Skeletal muscle cell (primary cell): ENCODE measurements at places on chromosomes 5 and 9.

DNA sequence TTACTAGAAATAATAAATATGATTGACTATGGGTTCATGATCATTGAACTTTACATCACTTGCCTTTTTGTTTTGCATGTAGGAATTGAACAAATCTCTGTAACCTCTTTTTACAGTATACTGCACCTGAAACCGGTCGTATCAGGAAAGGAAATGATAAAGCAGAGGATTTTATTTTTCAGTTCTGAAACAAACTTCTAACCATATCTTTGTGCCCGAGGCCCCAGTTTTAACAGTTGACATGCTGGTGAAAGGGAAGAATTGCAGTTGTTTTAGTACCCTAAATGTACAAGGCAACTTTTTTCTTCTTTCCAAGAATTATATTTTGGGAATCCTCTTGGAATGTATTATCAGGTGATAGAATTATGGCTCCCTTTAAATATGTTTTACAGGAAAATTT is 27.8 kb downstream of the TMEM38B start:
- DNase-seq = no peak

DNA sequence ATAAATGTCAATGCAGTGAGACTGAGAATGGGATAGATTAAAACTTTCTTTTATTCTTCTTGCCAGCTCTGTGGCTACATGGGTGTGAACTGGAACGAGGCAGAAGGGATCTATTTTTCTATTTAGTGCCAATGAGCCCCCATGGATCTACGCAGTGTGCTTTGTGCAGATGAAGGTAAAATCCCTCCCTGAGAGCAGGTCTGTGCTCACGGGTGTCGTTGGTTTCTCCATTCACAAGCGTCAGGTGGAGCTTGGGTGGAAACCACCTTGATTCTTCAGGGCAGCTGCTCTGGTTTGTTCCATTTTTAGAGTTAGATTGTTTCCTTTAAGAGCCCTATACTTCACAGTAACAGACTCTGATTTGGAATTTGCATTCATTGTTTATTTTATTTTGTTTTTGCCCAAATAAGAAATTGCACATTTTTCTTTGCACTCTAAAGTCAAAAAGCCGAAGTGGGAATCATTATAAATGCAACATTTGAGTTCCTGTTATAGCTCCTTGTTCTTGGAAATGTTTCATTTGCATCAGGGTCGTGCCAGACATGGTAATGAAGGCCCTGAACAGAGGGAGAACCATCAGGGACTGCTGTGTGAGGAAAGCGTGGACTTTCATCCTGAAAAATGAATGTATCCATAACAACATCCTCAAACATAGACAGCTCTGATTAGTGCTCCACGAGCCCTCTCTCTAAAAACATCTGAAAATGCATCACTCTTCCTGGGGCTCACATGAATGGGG is 31.1 kb upstream of the BICD2 start:
- no peak for DNase-seq

- DNase-seq = no peak
Observed at GRCh38 chr5:56934325-56934724, 17.6 kb downstream of the MIER3 start.

GRCh38 chr9:124510650-124511425 is 3.6 kb upstream of the NR5A1 start:
- DNase-seq = no peak

- DNase-seq = no peak
Observed at GRCh38 chr9:125732562-125732961, 14.6 kb upstream of the PBX3 start.

GRCh38 chr5:41071975-41072374 is 833 bp upstream of the MROH2B start:
- no peak for DNase-seq

DNA sequence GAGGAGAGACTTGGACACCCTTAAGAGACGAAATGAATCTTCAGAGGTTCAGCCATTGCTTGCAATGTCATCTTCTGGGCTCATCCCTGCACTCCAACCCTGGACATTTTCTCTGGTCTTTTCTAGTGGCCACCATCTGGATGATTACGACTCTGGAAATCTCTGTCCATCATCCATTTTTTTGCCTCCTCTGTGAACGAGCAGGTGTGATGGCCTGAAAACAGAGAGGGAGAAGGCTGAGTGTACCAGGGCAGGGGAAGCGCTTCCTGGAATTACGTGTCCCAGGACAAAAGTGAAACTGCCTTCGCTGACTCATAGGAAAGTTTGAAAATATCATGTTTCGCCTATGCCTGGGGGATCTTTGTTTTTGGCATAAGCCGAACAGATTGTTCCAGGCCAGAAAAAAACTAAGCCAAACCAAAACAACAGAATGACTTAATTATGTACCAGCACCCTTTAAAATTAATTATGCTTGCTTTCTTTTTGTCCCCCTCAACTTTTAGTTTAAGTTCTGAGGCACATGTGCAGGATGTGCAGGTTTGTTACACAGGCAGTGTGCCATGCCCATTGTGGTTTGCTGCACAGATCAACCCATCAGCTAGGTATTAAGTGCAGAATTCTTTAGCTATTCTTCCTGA is 31.9 kb downstream of the ANKRD33B start:
- DNase-seq = peak; percentile 76

- DNase-seq = no peak
Observed at GRCh38 chr9:15935661-15936305, 382.9 kb downstream of the CCDC171 start.

GRCh38 chr5:141441571-141442170 is 11.4 kb downstream of the PCDHGA12 start:
- no peak for DNase-seq

DNA sequence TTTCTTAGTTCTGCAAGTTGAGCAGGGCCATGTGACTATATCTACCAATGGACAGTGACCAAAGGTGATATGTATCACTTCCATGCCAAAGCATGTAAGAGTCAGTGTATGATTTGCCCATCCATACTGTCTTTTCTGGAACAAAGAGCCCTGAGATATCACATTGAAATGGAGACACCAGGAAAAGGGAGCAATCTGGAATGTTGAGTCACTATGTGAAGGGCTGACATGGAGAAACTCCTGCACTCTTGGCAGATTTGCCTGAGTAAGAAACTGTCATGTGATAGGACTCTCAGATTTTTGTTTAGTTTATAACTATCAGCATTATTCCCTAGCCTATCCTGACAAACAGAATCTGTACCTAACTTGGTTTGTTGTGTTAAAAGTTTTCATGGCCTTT is 29.8 kb upstream of the TMEM161B start:
- DNase-seq = peak; percentile 9

- no peak for DNase-seq
Observed at GRCh38 chr5:133921979-133922378, 46.4 kb downstream of the C5orf15 start.

GRCh38 chr5:135205632-135206349 is 171.8 kb upstream of the PITX1 start:
- DNase-seq = no peak

DNA sequence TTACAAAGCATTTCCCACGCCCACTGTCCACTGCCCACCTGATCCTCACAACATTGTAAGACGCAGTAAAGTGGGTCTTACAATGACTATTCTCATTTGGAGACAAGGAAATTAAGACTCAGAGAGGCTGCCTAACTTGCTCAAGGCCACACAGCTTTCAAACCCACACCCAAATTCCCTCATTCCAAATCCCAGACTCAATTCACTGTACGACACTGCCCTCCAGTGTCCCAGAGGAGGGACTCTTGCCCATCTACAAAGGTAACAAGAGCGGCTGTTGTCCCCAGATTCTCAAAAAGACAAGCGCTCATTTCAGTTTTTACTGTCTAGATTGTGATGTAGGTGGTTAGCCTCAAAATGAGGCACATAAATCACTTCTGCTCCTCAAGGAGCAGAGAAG is 184.6 kb downstream of the ACTL7B start:
- no peak for DNase-seq

GRCh38 chr5:26921439-26921838 is 116.9 kb downstream of the CDH9 start:
- DNase-seq = no peak

DNA sequence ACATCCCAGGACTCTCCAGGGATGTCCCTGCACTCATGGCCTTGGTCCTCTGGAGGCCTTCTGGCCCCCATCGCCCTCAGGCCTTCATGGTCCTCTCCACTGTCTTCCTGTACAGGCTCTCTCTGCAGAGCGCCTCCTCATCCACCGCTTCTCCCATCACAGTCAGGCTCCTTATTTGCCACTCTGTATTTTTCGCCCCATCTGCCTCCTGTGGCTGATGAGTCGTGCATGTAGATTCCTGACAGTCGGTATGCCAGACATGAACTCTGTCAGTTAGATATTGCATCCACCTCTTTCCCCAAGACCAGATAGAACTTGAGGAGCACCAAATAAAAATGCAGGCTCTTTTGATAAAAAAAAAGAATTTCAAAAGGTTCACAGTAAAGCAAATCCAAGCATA is 362.8 kb downstream of the IRX1 start:
- no peak for DNase-seq

DNA sequence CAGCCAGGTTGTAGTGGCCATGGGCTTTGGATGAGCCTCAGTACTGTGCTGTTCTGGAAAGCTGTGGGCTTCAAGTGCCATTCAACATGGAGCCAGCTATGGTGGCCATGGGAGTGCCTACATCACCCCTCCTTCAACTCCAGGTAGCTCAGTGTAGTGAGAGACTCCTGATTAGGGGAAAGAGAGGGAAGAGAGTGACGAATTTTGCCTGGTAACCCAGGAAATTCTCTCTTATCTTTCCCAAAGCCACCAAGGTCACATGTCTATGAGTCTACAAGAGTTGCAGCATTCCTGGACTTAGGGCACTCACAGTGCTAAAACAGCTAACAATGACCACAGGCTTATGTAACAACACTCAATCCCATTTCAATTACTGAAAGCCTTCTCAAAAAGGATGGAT is 81.7 kb upstream of the SPTLC1 start:
- DNase-seq = no peak

GRCh38 chr5:141858079-141858765 is 20.0 kb downstream of the PCDH1 start:
- DNase-seq = no peak

DNA sequence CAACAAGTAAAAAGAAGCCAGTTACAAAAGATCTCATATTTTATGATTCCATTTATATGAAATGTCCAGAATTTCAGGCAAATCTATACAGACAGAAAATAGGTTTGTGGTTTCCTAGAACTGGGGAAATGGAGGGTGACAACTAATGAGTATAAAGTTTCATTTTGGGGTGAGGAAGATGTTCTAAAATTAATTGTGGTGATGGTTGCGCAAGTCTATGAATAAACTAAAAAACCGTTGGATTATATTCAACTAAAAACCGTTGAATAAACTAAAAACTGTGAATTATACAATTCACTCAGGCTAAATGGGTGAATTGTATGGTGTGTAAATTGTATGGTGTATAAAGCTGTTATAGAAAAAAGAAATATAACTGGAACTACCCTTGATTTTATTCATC is 47.6 kb downstream of the ADAMTS6 start:
- no peak for DNase-seq

GRCh38 chr5:122984425-122984824 is 52.1 kb downstream of the PPIC start:
- no peak for DNase-seq

DNA sequence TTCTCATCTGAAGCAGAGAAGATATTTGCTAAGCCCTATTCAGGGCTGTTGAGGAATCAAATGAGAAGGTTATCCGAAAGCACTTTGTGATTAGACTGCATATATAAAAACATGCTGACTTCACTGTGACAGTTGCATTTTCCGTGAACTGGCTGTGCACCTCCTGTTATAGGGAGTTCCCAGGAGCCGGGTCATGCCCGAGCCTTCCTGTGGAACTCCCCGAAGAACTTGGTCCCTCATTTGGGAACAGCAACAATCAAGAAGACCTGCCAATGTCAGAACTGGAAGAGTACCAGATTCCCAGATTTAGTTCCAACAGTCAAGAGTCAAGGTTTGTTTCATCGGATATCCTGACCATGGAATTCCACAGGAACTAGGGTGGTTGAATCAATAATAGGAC is 130.4 kb upstream of the RAI14 start:
- no peak for DNase-seq

DNA sequence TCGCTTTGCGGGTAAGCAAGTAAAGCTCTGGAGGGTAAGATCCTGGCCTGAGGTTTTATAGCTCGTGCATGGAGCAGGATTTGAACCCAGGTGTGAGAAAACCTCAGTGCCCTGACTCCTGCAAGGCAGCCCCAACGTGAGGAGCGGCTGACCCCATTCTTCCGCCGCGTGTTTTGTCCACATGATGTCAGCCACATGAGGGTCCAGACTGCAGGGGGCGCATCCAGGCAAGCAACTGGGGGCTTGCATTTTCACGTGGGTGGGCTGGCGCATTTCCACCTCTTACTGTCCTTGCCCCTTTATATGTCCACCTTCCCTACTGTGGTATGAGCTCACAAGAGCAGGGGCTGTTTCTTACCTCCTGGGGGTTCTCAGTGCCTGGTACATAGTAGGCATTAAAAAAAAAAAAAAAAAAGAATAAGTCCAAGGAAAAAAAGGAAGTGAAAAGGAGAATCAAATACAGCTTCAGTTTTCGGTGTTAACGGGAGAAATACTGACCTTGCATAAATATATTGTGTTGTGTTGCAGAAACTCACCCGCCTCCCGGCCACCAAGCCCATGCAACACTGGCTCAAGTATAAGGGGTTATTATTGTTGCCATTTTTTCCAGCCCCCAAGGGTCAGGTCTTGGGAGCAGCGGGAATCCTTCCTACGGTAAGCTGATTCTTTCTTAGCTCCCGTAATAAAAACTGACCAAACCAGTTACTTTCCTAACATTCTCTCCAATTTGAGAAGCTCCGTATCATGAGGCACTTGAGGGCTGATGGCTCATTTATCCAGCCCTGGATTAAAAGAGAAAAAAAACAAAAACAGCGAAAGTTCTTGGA is 15.0 kb downstream of the TLX3 start:
- no peak for DNase-seq

DNA sequence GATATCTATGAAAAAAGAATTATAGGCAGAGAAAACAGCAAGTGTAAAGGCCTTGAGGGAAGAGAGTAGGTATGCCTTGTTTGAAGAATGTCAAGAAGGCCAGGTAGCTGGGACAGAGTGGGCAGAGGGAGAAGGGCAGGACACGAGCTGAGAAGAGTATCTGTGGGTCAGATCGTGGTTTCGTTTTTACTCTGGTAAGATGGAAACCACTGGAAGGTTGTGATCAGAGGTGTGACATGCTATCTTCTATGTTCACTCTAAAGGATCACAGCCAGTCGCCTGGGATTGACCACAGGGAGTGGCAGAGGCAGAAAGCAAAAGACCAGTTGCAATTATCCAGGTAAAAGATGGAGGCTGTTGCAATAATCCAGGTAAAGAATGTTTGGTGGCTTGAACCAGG is 12.6 kb upstream of the ARHGAP26 start:
- no peak for DNase-seq

DNA sequence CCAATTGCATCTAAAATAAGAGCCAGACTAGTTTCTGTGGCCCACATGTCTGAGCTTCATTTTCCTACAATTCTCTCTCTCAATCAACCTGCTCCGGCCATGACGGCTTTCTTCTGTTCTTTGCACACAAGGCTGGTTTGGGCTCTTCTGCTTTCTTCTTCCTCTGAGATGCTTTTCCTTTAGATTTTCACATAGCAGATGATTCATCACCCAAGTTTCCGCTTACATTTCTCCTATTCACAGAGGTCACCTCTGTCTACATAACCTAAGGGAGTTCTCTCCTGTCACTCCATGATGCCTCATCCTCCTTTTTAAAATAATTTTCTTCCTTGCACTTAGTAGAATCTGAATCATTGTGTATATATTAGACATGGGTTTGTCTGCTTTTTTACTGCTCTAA is 334.6 kb upstream of the TUSC1 start:
- DNase-seq = peak; percentile 38
